Cerebellar nuclear complex (tissue), 1 donor: ENCODE measurements at places on chromosomes 16 and 17.

DNA sequence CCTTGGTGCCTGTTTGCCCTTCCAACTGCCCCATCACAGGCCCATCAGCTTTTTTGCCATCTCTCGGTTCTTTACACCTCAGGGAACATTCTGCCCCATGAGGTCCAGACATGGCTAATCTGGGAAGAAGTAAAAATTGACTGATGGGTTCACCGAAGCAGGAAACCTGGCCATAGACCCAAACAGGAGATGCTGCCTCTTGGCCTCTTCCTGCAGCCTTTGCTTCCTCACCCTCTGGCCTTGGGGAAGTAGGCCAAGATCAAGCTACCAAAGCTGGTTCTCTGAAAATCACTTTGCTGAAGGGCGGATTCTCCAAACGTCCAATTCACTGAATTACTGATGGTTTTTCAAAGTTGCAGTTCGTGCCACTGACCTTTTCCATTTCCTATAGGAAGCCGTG is 56.1 kb downstream of the ARSG start:
- no peak for DNase-seq

DNA sequence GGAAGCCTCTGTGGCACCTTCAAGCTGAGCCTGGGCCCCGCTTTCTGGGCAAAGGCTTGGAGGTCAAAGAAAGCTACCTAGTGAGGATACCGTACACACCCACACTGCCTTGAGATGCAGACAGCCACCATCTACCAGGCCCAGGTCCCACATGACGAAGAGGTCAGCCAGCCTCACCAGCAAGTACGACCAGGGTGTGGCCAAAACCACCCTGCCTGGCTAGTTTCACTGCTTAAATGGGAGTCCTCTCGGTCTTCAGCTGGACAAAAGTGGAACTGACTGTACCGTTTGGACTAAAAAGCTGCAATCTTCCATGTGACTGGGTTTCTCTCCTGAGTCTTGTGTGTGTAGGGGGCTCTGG is 21.6 kb downstream of the VASN start:
- DNase-seq = no peak

DNA sequence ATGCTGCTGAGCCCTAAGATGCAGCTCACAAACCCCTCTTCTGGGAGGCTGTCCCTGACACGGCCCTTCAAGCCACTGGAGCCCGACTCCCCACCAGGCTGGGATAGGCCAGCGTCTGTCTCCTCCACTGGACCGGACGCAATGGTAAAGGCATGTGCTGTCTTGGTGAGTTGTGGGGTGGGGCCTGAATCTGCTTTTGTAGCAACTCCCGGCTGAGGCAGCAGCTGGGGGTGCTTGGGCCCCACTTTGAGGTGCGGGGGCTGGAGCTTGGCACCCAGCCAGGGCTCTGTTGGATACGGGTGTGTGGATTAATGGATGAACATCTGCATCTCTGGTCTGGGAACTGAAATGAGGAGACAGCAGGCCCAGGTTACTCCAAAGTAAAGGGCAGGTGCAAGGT is 3.5 kb upstream of the NLRC3 start:
- DNase-seq = no peak

DNA sequence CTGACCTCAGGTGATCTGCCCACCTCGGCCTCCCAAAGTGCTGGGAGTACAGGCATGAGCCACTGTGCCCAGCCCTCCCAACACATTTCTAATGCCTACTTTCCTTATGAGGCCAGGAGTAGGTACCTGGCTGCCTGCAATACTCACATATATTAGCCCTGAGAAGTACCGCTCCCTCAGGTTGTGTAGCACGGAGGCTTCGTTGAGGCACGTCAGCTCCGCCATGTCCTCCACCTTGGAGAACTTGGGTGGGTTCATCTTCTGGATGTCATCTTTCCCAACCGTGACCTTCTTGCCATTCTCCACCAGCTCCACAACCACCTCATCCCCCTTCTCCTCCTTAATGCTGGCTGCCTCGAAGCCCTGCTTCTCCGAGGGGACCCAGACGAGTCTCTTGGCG is 19.1 kb downstream of the MYH11 start:
- no peak for DNase-seq

DNA sequence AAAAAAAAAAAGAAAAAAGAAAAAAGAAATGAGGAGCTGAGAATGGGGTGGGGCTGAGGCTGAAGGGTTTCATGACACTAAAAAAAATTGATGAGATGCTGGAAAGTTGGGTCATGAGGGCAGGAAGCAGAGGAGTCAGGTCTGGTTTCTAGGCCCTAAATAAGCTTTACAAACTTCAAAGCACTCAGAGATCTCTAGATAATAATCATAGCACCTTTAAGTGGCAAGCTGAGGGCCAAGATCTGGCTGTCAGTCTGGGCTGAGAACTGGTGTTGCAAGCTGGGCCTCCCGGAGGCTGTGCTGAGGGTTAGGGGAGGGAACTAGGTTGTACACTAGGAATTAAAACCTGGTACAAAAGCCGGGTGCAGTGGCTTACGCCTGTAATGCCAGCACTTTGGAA is 6.4 kb downstream of the ZNF764 start:
- DNase-seq = no peak

DNA sequence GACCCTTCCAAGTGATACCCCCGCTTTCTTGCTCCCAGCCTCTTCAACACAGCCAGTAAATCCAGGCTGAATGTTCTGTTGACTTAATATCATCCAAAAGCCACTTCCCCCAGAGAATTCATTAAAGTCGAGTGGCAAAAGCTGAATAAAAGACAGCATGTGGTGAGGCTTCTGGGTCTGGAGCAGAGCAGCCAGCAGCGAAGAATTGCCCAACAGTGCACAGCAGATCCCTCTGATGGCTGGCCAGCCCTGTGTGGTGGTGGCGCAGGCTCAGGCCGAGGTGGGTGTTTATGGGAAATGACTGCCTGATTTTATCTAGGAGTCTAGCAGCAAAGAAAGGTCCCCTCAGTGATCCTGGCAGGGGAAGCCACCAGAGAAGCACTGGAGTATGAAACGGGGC is 30.3 kb upstream of the RCVRN start:
- DNase-seq = no peak

DNA sequence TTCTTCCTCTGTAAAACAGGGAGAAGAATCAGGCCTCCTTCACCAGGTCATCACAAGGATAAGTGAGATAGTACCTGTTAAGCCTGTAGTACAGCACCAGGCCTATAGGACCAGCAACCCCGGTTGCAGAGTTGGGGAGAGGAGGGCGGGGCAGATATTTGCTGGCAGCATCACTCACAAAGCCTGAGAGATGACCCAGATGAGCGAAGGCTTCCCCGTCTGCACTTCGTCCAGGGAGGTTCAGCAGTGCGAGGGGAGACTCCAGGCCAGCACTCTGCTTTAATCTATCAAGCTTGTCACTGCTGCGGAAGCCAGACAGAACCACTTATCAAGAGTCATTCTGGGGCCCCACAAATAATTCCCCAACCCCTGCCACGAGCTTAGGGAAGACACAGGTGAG is 15.8 kb upstream of the RBBP6 start:
- DNase-seq = no peak

DNA sequence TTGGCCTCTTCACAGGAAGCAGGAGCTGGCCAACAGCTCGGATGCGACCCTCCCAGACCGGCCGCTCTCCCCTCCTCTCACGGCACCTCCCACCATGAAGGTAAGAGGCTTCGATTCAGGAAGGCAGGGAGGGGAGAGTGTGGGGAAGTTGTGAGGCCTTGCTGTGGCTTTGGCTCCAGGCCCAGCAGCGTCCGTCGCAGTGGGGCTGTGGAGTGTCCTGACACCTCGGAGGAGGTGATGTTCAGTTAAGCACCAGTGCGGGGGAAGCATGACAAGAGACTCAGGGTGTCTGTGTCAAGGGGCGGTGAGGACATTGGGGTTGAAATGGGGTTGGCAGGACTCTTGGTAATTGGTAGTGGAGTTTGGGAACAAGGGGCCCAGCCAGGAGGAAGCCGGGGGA is 109.0 kb downstream of the RAP1GAP2 start:
- DNase-seq = no peak

DNA sequence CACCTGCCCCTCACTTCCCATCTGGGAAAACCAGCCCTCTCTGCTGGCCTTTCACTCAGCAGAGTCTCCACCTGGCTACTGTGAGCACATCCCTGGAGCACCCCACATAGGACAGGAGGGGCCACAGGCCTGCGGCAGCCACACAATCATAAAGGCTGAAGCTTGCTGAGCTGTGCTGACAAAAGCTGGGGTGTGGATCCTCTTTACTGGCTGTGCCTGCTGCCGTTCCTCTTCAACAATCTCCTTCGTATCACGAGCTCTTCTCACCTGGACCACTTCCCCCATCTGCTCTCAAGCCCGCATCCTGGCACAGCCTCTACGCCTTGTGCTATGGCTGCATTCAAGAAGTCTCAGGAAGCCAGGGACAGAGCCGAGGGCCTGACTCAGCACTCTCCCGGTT is 86.1 kb downstream of the ZNF778 start:
- DNase-seq = no peak

DNA sequence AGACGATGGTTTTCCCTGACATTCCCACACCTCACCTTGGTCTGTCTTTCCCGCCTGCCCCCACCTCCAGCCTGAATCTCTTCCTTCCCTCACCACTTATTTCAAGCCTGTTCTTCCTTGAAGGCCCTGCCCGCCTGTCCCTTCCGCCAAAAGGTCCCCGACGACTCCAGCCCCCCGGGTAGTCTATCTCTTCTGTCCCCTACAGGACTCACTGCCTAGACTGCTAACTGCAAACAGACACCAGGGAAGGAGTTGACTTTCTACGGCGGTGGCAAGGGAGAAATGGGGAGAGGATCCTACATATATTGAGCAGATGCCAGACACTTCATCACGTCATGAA is 53.7 kb downstream of the NT5M start:
- no peak for DNase-seq

DNA sequence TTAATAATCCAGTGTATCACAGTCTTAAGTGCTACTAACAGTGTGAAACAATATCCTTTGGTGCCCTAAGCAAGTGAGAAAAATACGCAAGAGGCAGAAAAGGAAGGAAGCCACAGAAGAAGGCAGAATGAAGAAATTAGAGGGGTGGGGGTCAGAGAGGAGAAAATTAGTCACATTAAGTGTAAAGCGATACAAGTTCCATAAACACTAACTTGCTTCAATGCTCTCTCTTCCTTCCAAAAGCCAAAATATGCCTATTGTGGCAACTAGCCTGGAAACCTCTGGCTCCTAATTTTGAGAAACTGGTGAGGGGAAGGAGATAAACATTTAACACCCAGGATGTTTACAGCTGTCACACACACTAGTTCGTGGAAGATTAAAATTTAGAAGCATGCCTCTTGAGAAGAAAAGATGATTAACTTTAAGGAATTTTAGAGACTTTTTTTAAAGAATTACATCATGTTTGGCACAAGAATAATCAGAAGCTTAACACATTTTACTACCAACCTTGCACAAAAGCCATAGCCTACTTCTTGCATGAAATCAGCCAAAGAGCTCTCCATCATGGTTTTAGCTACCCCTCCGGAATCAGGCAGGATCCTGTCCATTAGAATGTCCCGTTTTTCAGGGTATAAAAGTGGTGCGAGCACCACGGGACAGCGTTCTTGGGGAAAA is 44.7 kb downstream of the CNOT1 start:
- no peak for DNase-seq

DNA sequence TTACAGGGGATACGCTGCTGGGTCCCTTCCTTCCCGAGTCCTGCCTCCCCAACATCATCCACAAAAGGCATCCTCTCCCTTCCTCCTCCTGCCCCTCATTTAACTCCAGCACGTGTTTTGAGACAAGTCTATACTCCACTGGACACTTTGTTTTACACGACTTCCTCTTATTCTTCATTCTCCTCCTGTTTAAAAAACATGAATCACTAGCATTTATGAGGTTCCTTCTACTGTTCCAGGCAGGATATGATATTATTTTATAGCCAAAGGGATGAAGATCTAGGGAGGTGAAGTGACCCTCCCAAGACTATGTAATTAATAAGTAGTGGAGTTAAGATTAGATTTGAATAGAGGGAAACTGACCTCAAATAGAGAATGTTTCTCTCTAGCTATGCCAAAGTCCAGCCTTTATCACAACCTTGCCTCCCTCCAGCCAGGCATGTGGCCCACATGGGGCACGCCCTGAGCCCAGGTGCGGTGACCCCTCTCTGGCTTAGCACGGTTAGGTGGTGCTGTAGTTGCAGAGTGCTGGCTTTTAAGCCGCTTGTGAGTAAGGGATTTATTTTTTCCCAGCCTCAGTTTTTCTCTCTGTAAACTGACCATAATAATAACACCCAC is 1.3 kb upstream of the HSD17B2 start:
- DNase-seq = no peak

GRCh38 chr17:80689129-80689619 is 144.5 kb downstream of the RPTOR start:
- no peak for DNase-seq

- no peak for DNase-seq
These were observed 1.2 kb downstream of the RTN4RL1 start for GRCh38 chr17:2023692-2024571.

GRCh38 chr17:32269377-32269776 is 3.7 kb downstream of the RHBDL3 start:
- peak; percentile 49 for DNase-seq

- DNase-seq = peak; percentile 33
These were observed at the start of gene TSPOAP1 for GRCh38 chr17:58328195-58329034. Gene TSPOAP1, minus strand, starts transcription at chr17:58328795. Its CDS starts 875 bp downstream, at chr17:58327920.

- DNase-seq = no peak
These were observed 1.3 kb downstream of the NAGS start for GRCh38 chr17:44005527-44006271.

DNA sequence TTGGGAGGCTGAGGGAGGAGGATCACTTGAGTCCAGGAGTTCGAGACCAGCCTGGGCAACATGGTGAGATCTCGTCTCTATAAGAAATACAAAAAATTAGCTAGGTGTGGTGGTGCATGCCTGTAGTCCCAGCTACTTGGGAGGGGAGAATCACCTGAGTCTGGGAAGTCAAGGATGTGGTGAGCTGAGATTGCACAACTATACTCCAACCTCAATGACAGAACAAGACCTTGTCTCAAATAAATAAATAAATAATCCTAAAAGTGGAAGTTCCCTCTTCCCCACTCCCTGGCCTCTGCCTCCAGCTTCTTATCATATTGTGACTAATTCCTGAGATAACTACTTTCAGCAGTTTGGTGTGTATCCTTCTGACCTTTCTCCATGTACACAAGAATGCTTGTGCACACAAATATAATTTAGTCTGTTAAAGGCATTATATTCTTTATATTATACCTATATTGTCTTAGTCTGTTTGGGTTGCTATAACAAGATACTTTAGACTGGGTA is 23.5 kb upstream of the DNAJA2 start:
- no peak for DNase-seq

DNA sequence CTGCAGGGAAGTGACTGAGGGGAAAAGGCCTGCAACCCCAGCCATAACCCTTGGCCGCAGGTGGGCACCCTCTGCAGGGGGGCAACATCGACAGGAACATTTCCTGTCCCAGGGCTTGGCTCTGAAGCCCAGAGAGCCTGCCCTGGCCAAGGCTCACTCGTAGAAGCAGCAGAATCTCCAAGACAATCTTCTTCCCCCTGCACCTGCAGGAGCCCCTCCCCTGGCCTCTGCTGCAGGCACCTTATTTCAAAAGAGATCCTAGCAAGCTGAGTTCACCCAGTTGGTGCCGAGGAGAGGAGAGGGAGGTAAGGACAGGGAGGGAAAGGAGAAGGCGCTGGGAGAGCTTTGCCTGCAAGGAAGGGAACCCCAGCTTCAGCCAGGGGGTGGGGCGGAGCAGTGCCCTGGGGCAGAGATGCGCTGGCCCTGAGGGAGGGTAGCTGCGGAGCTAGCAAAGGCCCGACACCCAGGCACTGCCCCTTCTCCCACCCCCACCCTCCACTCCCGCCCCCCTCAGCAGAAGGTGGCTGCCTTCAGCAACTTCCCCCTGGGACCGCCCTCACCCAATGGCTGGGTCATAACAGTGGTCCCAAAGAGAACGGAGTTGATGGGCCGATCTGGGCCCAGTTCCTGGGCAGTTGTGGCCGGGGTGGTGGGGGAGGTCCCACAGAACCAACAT is 104.3 kb upstream of the TNRC6C start:
- DNase-seq = no peak

GRCh38 chr16:10762336-10763016 is 18.8 kb downstream of the NUBP1 start:
- no peak for DNase-seq
